ENCODE measurements at places on chromosomes 5 and 9. TPM values are rescaled to one million over a fixed set of nuclear protein-coding genes. Genes with fewer than 3 reads are reported as not detected.

The KIF4B gene
- total RNA-seq: not detected

The ZNF879 gene
- 5.2 TPM for total RNA-seq

The CBY3 gene
- total RNA-seq: not detected

The ADAMTS6 gene
- 64.9 TPM for total RNA-seq

Data from fibroblast of the aortic adventitia (primary cell).